ENCODE measurements at places on chromosomes 4 and X.

DNA sequence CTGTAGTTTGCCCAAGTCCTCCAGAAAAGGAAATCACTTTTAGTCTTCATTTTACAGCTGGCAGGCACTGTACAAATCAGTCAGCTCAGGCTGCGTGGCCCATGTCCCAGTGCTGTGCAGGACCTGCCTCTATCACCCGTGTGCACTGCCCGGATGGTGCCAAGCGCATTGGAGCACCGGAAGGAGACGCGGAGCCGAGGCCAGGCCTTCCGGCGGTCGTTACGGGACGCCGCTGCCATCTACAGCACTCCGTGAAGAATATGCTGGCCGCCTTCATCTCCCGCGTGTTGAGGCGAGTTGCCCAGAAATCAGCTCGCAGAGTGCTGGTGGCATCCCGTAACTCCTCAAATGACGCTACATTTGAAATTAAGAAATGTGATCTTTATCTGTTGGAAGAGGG lies at the start of gene PDHA2:
PDHA2 (plus strand) TSS at position 203 of the 400 bp plus-strand sequence; CDS start at position 261, 58 bp downstream.
- DNase-seq = no peak

DNA sequence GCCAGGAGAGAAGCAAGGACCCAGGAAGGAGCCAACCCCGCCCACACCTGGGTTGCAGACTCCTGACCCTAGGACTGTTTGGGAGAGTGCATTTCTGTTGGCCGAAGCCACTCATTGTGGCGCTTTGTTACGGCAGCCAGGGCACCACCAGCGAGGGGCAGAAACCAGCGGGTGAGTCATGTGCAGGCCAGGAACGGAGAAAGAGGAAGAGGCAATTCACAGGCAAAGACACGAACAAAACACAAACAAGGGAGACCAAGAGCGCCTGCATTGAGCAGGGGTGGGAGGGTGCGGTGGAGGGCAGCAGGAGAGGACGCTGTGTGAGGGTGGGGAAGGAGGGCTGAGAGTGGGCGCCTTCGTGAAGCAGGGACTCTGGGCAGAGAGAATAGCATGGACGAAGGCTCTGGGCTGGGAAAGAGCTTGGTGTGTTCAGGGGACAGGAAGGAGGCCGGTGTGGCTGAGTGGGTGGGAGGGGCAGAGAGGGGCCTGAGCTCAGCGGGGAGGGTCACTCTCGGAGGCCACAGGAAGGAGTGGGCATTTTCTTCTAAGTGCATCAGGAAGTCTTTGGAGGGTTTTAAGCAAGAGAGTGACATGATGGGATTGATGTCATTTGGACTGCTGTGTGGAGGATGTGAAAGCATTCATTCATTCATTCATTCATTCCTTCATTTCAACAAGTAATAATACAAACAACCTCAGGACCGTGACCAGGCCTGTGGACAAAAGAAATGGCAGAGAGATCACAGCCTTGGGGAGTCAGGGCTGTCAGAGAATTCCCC lies 12.2 kb upstream of the WFS1 start:
- no peak for DNase-seq

DNA sequence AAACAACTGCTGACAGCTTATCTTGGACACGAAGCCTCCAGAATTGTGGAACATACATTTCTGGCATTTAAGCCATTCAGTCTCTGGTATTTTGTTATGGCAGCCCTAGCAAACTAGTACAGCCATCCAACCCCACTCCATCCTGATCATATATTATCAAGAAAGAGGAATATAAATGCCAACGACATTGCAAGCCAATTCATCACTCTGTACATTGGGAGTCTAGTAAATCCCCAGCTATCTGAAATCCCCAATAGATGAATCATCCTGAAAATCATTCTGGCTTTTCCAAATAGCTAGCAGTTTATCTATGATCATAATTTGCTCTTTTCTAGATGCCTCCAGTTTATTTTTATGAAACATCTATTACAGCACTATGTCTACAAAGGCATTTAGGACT lies 41.1 kb downstream of the FRMD7 start:
- DNase-seq = no peak

DNA sequence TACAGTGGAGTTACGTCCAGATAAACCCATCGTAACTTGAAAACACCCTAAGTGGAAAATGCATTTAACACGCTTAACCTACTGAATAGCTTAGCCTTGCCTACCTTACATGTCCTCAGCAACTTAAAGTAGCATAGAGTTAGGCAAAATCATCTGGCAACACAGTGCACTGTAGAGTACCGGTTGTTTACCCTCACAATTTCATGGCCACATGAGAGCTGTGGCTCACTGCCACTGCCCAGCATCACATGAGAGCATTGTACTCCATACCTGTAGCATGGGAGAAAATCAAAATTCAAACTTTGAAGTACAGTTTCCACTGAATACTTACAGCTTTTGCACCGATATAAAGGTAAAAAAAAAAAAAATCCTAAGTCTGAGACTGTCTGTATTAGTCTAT lies 40.6 kb downstream of the GUCY1A1 start:
- no peak for DNase-seq

GRCh38 chrX:7872042-7872441 lies 29.1 kb downstream of the VCX start:
- no peak for DNase-seq

Measured in activated CD4-positive, alpha-beta T cell treated with anti-CD3 and anti-CD28 coated beads for 24 hours (primary cell).